ENCODE measurements at places on chromosomes 3 and 15.

GRCh38 chr15:90221246-90221900 lies 12.4 kb downstream of the CIB1 start:
- DNase-seq = no peak

GRCh38 chr3:107117156-107117555 lies 260.1 kb upstream of the CCDC54 start:
- no peak for DNase-seq

GRCh38 chr3:75938921-75939320 lies 153.6 kb upstream of the ZNF717 start:
- no peak for DNase-seq

DNA sequence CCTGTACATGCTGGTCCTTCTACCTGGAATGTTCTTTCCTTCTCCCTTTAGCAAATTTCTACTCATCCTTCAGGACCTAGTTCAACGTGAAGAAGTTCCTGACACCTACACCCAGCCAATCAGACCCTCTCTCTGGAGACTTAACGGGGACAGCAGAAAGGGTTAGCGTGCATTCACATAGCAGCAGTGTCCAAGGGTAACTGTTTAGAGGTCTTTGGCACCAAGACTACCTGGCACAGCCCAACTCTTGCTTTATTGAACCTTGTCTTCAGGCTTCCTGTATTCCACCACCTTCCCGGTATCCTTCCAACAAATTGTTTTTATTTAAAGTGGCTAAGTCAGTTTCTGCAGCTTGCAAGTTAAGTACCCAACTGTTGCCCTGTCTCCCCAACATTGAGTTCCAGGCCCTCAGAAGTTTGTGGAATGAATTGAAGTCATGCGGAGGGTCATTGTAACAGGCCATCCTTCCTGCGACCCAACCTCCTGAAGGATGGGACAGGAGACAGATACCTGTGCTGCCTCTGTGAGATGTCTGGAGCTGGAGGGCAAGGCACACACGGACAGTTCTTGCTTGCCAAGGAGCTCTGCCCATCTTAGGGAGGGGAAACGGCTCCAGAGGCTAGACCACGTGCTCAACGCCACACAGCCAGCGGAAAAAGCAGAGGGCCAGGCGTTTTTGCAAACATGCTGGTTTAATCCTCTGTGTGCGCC lies 14.4 kb upstream of the WNT7A start:
- DNase-seq = no peak

GRCh38 chr15:64092864-64093626 lies 593 bp downstream of the CIAO2A start:
- no peak for DNase-seq

DNA sequence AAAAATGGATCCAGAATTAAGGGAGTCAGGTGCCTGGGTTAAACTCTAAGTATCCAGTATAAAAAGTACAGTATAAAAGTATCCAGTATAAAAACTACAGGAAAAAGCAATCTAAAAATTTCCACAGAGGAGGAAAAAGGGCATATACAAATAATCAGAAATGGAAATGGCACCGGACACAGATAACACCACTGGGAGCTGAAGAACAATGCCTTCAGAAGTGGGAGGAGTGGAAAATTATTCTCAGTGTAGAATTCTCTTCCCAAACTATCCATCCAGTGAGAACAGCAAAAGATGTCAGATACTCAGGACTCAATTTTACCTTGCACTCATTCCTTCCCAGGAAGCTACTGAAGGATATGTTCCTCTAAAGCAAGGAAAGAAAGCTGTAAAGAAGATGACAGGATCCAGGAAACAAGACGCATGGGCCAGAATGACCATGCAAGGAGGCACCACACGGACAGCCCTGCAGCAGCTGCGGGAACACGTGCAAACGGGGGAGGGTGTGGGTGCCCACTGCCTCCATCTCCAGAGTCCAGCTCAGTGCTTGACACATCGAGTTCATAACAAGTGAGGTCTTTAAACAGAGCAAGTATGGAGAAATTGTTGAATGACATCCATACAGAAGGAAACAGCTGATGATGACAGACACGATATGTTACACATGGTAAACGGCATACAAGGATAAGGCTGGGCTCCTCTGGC lies 68.5 kb downstream of the CHSY1 start:
- DNase-seq = no peak

- DNase-seq = no peak
These were observed 97.9 kb upstream of the EIF1B start for GRCh38 chr3:40211579-40211978.

GRCh38 chr3:32414522-32415202 lies 23.0 kb downstream of the CMTM7 start:
- no peak for DNase-seq

DNA sequence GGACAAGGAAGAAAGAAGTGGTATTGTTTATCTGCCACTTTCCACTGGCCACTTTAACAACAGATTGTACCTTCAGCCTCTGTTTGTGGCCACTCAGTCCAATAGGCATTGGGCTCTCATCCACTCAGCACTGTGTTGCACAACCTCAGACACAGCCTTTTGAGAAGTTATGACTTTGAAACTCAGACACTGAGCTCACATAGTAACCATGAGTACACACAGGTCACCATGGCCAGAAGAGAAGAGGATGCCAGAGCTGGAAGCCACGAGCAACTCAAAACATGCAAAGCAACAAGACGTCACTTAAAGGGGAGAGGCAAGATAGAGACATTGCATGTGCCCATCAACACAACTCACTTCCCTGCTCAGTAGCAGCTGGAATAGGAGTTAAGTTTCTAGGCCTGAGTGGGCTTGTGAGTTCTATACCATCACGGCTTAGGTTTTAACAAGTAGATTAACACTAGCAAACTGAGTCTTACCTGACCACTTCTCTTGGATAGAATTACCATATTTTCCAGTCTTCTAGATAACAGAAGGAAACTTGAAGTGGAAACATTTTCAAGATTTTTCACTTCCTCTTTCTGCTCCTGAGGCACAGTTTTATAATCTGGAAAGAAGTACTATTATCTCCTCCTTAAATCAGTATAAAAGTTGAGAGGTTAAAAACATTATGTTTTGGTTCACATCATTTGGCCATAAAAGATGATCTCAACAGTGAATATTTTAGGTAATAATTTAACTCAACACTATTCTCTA lies 103.5 kb downstream of the IMPG2 start:
- no peak for DNase-seq

DNA sequence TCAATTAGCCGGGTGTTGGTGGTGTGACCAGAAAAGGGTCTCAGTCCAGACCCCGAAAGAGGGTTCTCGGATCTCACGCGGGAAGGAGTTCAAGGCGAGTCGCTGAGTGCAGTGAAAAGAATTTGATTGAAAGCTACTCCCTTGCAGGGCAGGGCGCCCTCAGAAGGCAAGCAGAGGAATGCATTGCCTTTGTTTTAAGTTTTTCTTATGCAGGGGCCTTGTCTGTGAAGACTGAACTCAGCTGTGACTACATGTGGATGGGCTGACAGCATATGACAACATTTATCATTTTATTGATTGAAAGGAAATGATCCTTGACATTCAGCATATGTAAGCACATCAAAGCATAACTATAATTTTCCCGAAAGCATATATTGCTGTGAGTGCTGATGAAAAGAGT lies 11.8 kb downstream of the CPN2 start:
- no peak for DNase-seq

GRCh38 chr3:116046350-116046749 lies 398.9 kb downstream of the LSAMP start:
- no peak for DNase-seq

GRCh38 chr3:12004741-12005513 lies 739 bp downstream of the SYN2 start:
- no peak for DNase-seq

Measured in forelimb muscle (tissue), 1 donor.